T-helper 2 cell (primary cell): ENCODE measurements at places on chromosomes 1 and 21.

GRCh38 chr1:232987046-232987773 lies 36.8 kb downstream of the NTPCR start:
- no peak for DNase-seq

DNA sequence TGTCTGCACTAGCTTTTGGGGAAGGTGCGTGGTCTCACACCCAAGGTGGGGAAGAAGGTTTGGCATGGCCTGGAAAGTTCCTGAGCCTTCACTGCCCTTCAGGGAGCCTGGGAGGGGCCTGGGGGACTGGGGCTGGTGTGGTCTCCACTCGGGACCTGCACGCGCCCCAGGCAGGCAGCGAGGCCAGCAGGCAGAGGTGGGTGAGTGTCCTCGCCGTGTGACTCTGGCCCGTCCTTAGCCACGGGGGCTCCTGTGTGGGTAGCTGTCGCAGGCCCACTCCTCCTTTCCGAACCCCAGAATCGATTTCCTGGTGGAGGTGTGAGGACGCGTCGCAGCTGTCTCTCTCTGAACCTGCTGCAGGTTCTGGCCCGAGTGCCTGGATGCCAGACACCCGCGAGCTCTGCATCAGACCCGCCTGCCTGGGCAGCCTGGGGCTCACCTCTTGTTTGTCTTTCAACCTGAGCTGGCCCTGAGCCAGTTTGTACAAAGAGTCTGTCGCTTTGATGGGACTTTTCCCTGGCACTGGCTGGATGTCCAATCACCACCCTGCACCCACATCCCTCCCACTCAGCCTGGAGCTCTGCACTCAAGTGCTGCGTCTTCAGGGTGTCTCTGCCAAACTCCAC lies 36.0 kb upstream of the SLC19A1 start:
- DNase-seq = no peak

DNA sequence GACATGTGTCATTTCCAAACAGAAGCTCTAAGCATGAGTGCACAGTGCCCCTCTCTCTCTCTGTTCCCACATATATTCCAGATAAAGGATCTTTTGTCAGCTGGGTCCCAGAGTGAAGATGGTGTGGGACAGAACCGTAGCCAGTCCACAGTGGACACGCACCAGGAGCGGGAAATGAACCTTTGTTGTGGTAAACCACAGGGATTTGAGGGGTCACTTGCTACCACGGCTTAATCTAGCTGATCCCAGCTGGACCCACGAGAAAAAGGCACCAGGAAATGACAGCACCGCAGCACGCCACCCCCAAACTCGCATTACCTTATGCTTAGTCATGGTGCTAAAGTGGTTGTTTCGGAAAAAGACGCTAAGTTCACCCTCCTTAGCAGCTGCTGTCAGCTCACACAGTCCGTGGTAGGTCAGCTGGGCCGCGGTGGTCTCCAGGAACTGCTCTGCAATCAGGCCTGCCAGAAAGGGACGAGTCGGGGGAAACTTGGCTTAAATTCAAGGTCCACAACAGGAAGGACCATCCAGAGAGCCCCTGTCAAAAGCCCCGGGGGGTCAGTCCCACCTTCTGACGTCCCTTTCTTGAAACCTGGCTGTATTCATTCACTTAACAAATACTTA lies 7.5 kb downstream of the MINDY1 start:
- no peak for DNase-seq

GRCh38 chr1:115539061-115539460 lies 102.7 kb upstream of the VANGL1 start:
- no peak for DNase-seq

- DNase-seq = no peak
These were observed 773 bp upstream of the DDX59 start for GRCh38 chr1:200670242-200671118.

DNA sequence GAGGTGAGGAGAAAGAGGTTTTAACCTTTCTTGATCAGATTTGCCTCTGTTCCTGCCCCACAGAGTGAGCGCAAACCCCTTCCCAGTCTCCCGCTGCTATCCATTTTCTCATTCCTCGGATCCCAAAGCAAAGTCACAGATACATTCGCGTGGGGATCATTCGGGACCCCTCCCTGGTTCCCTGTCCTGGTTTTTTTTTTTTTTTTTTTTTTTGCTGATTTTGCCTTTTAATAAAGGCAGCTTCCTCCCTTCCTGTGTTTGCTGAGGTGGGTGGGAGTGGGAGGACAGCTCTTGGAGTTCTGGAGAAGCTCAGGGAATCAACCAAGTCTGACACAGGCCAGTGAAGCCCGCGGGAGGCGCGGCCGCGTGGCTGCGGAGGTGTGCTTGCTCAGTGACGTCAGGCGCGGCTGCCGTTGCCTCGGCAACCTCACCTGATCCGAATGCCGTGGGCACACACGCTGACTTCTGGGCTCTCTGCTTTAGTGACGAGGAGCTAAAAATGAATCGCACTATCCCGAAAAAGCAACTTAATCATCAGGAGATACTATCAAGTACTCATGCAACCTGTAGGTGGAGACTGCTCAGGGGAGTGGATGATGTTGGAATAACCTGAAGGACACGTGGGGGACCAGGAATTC lies 106.4 kb downstream of the TBX19 start:
- DNase-seq = peak; percentile 72

DNA sequence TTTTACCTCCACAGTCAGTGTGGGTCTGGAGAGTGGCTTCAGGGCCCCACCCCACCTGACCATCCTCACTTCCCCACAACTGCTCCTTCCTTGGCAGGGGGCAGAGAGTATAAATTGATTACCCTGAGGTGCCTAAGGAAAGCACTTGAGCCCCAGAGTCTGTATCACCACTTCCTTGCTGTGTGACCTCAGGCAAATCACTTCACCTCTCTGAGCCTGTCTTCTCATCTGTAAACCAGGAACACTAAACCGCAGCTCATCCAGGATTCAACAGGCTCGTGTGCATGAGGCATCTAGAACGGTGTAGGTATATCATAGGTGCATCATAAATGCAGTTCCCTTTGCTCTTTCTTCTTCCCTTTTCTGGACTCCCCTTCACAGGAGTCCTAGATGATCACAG lies 43.4 kb downstream of the GRIK3 start:
- DNase-seq = no peak

DNA sequence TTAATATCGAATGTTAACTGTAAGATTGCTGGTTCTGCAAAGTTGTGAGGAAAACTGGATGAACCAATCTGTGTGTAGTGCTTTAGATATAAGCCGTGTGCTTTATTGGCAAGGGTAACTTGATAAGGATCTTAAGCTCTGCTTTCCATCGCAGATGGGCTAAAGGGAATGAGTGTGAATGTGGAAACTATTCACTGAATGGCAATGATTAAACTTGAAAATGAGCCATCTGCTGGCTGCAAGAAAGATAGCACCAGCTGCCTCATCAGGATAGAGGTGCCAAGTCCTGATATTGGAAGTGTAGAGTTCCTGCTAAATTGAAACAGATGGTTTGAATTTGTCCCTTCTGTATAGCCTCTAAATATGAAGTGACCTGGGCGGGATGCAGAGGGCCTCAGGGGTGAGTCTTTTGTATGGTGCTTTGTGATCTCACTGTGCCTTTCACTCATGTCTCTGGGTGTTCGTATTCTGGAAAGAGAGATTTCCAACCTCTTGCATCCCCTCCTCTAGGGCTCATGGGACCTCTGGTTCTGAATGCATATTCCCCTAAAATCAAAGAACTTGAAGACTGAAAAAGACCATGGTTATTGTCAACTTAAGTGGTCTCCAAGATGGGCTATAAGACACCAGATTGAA lies 9.2 kb downstream of the FCRL3 start:
- no peak for DNase-seq

DNA sequence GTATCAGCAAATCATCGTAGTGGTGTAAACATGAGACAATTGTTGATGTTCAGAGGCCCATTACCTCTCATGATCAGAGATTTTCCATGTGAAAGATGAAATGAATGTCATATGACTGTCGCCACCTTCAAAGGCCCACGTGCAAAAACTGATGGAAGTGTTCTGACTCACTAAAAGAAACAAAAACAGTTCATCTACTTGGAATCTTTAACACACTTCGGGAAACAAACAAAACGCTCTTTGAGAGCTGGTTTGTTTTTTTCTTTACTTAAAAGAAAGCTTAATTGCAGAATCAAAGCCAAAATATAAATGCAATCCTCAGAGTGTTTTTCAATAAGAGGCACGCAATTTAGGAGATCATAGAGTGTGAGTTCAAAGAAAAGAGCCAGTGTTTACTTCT lies 100.8 kb downstream of the PLPPR4 start:
- DNase-seq = no peak

- no peak for DNase-seq
These were observed 71.0 kb upstream of the LRRC53 start for GRCh38 chr1:74583397-74583796.
